ENCODE measurements at places on chromosomes 2 and 18.

DNA sequence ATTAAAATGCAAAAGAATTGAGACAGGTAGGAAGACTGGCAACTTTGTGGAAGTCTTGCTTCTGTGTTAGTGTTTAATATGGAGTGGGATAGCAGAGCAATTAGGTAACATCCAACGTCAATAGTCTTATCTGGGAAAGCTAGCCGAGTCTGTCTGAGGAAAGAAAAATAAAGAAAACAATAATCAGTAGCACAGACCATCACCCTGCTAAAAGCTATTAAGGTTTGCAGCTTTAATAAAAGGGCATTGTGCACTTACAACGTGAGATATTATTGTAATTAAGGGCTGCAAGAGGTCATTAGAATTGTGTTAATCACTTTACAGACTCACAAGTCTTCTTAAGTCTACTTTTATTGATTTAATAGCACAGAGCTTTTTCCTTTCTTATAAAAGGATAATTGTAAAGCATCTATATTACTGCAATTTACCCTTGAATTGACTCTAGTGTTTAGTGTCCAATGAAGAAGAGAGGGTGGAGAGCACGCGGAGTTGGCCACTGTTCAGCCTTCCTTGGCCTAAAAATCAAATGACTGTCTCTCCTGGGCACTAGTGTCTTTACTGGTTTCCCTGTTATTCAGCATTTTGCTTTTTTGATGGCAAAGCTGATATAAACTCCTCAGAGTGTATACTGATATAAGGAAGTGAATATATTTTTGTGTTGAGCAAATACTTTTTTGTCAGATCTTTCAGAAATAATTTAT, 2.0 kb downstream of the CDH7 start:
- DNase-seq, result no peak

- DNase-seq, result no peak
Measured at GRCh38 chr2:64108666-64109241, 35.5 kb downstream of the PELI1 start.

GRCh38 chr2:38037757-38038621, 38.0 kb downstream of the CYP1B1 start:
- no peak for DNase-seq

- DNase-seq, result no peak
Measured at GRCh38 chr2:240124651-240125030, 11.5 kb downstream of the COPS9 start.

DNA sequence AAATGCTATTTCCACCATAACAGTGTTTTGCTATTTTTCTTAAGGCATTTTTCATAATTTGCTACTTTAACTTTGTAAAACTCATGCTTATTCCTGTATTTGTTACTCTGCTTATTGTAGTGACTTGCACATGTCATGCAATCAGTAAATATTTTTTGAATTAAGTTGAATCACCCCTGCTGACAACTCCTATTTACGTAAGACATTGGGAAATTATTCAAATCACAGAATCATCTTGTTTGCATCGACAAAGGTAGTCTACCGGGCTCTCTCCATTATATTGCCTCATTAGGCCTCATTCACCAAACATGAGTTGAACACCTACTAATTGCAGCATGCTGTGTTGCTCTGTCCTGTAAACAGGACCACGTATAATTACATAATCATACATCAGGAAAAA, 478.5 kb upstream of the ZEB2 start:
- no peak for DNase-seq

- DNase-seq, result no peak
Measured at GRCh38 chr2:95387358-95387757, 15.2 kb upstream of the FAHD2A start.

DNA sequence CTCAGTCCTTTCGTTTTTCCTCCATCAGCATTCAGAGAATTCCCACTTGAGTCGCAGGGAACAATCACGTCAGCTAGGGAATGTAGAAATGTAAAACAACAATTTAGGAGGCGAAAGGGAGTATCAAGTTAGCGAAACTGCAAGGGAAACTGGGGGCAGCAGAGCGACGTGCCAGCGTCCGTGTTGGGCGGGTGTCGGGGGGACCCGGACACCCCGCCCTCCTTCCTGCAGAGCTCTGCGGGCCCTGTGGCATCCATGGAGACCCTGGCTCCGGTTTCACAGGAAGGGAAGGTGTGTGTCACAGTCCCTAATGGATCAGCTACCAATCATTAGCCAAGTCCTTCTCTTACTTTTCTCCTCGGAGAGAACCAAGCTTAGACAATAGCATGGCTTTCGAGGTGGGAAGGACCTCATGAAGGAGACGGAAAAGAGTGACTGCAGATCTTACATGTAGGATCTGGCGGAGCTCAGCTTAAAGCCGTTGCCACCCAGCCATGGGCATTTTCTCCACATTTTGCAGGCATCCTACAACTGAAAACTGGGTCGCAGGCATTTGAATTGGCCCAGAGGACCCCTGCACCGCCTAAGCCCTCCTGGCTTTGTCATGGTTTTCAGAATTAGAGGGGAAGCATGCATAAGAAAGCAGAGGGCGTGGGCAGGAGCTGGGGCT, 33.7 kb downstream of the SOX11 start:
- DNase-seq, result no peak

DNA sequence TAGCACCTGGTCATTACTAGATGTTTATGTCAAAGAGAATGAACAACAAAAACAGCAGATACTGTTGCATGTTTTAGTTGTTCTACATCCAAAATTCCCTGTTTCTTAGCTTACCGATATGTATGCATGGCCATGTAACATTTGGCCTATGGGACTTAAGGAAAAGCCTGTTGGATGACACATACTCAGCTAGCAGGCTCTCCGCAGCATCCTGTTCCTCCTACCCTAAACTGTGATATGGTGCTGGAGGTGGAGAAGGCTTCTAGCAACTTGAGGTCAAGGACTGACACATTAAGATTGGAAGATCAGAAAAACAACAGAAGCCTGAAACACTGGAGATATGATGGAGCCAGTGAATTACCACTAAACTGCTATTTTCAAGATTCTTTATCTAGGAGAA, 537.8 kb downstream of the LRRTM4 start:
- no peak for DNase-seq

- DNase-seq, result no peak
Measured at GRCh38 chr2:71823526-71823925, 324.1 kb downstream of the CYP26B1 start.

DNA sequence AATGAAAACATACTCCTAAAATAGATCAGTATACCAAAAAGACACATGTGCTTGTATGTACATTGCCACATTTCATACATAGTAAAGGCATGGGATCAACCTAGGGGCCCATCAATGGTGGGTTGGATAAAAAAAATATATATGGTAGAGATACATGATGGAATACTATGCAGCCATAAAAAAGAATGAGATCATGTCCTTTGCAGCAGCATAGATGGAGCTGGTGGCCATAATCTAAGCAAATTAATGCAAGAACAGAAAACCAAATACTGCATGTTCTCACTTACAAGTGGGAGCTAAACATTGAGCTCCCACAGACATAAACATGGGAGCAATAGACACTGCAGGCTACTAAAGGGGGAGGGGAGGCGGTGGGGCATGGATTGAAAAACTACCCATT, 18.6 kb upstream of the NCOA1 start:
- no peak for DNase-seq

GRCh38 chr2:225462945-225463344, 63.4 kb downstream of the NYAP2 start:
- no peak for DNase-seq
